Renal cortex interstitium (tissue), 15 donors: ENCODE measurements at places on chromosomes 3 and 15.

- DNase-seq, result no peak
Observed at GRCh38 chr3:52017586-52017985, 21.9 kb upstream of the RPL29 start.

GRCh38 chr3:186254676-186255650 is 107.1 kb downstream of the DGKG start:
- no peak for DNase-seq

GRCh38 chr3:184629555-184630160 is 68.1 kb downstream of the EPHB3 start:
- DNase-seq, result no peak

DNA sequence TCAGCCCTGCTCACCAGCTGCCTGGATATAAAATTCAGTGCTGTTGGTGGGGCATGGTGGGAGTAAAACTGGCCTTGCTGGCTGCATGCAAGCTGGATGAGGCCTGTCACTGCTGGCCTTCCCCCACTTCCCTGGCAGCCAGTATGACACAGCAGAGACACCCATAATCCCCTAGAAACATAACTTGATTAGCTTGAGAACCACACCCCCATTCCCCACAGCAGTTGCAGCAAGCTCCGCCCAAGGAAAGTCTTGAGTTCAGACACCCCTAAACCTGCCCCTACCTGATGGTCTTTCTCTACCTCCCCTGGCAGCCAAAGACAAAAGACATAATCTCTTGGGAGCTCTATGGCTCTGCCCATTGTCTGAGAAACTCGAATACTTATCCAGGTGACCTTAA is 405.1 kb upstream of the NECTIN3 start:
- DNase-seq, result no peak

DNA sequence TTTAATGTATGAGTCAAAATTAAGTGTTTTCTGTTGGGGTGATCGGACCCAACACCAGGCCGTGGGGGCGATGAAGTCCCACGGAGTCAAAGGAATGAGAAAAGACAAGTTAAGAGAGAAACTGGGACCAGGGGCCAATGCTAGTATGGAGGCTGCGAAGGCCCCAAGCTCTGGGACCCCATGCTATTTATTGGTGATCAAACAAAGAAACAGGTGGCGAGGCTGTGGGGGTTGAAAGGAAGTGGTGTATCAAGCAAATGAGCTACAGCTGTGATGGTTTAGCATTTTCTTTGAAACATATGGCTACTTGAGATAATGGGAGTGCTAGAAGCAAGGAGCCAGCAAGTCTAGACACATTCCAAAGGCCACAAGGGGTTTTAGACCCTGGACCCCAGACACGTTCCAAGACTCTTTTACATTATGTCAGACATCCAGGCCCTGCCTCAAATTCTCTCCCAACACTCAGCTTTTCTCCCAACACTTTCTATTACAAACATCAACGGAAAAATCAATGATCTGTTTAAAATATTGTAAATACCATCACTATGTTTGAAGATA is 56.0 kb upstream of the SNRPN start:
- no peak for DNase-seq

GRCh38 chr15:74297887-74298286 is 61.8 kb downstream of the CCDC33 start:
- DNase-seq, result no peak

DNA sequence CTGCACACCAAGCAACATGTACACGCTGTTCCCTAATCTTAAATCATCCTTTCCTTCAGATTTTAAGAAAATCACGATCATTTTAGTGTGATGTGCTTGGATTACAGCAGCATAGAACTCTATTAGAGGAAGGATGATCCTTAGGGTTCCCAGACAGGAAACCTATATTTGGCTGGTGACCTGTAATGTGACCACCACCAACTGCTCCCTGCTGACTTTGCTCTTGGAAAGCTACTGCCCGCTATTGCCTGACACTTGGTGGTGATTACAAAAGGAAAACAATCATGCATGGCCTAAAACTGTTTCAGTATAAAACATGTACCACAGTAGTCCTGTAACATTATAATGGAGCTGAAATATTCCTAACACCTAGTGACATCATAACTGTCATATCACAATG is 27.2 kb upstream of the LMOD3 start:
- no peak for DNase-seq

DNA sequence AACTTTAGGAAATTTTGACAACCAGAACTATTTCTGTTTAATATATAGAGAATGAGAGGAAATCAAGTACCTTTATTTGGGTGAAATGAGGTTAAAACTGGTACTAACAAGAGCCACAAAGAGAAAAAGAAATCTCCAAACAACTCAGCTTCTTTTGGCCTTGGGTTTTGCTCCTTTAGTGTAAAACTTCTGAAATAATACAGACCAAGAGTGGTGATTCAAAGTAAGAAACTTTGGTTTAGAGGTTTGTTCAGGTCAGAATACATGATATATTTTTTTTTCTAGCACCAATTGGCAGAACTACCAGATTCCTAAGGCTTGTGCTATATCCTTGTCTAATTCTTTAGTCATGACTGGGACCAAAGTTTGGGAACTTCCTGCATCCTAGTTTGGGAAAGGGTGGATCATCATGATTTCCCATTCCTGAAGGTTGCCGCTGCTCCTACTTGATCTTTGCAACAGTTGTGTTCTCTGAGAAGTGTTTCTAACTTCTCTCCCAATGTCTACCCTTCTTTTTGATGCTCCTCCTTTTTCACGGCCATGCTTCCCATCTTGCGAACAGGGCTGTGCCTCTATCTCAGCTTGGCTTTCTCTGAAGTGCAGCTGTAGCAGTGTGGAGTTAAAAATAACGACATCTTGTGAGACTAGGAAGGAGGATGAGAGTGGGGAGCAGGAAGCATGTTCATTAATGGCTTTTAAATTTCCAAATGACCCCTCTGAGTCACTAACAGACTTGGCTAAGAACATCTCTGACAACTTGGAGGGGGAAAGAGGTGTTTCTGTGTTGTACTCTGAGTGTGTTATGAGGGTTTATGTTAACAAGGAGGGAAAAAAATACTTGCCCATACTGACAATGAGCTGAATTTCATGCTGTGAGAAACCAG is 87.7 kb downstream of the KCNAB1 start:
- no peak for DNase-seq

DNA sequence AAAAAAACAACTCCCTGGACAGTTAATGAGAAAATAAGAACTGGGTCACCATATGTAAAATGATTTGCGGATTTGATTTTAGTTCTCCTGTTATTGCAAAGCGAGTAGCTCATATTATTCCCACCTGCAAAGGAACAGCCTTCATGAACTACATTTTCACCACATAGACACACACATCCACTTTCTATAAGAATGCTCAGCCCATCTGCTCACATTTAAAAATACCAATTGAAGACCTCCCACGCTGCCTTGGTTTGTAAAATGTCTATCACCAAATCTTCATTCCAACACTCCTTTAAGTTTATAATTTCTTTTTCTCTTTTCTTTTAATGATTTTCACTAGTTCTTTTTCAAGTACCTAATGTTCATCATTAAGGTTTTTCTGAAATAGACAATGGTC is 148.6 kb downstream of the FGF12 start:
- no peak for DNase-seq

GRCh38 chr15:56871185-56871584 is 47.3 kb upstream of the TCF12 start:
- DNase-seq, result no peak

DNA sequence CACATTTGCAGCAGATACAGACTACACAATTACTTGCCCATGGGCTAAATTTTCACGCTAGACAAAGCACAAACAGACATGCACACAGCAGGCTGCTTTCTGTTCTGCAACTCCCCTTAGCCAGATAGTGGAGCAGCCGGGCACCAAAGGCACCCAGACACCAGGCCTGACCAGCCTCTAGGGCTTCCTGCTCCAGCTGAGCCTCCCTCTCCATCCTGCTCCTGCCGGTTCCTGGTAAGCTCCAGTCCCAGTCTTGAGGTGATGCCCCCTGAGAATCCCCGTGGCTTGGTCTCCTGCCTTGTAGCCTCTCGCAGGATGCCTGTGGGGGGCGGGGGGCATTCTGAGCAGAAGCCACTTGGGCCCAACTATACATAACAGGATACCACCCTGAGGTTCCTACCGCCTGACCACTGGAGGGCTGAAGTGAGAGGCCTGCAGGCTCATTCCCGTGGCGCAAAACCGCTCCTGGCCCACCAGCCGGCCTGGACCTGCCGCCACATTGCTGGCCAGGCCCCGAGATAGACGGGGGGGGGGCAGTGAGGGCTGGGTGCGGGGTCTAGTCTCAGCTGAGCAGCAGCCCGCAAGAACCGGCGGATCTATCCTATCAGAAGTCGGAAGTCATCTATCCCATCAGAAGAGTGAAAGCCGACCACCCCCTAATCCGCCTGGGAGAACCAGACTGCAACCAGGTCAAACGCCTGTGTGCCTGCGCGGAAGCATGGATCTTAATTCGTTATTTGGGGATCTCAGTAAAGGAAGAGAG is 3.9 kb downstream of the FOXL2 start:
- DNase-seq, result no peak

GRCh38 chr15:25185791-25186190 is 231.0 kb downstream of the SNRPN start:
- DNase-seq, result no peak

DNA sequence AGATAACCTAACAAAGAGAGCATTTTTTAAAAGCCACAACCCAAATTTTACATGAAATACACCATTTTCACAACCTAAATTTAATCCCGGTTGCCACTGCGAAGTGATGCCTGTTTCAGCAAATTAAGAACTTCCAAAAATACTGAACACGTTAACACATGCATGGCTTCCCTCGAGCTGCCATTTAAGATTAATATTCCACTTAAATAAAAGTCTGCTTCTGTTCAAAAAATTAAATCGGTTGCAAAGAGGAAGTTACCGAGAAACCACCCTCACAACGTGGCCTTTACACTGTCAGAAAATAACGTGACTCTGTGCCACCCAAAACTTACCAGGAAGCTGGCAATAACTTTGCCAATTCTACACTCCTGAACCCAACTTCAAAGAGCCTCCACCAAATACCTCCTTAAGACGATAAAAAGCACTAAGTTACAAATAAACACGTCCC is 1.2 kb downstream of the TBL1XR1 start:
- no peak for DNase-seq

GRCh38 chr15:99426431-99427105 is 139.2 kb upstream of the MEF2A start:
- no peak for DNase-seq

- DNase-seq, result no peak
Observed at GRCh38 chr3:23762759-23763477, 42.8 kb upstream of the UBE2E1 start.

DNA sequence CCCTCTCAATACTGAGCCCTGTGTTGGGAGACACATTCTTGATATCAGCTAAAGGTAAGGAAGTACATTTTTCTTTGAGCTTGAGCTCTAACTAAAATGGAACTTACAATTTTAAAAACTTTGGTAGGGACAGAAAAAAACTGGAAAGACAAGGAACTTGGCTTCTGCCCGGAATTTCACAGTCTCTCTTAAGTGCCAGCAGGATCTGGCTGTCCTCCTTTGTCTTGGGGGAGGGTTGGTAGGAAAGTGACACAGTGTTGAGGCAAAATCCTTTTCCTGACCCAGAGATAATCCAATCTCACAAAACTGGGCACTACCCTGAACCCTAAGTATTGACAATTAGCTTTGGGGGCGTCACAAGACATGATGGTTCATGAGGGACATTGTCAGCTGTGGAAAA is 45.3 kb downstream of the ZPLD1 start:
- DNase-seq, result no peak

GRCh38 chr3:192858849-192859585 is 58.6 kb downstream of the MB21D2 start:
- DNase-seq, result no peak

DNA sequence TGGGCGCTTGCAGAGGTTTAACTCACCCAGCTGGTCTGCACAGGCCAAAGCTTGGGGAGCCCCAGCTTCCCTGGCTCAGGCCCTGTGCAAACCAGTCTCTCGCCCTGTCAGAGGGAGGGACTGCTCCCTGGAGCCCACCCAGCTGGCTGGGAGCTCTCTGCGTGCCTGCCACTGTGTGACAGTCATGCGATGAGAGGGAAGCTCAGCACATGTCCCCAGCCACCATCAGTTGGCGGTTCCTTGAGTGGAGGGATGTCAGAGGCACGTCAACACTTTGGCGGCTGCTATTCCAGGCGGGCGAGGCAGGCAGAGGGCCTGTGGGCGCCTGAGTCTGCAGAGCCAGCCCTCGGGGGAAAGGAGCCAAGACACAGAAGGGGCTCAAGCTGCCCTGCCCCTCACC is 324.6 kb downstream of the UACA start:
- DNase-seq, result no peak

DNA sequence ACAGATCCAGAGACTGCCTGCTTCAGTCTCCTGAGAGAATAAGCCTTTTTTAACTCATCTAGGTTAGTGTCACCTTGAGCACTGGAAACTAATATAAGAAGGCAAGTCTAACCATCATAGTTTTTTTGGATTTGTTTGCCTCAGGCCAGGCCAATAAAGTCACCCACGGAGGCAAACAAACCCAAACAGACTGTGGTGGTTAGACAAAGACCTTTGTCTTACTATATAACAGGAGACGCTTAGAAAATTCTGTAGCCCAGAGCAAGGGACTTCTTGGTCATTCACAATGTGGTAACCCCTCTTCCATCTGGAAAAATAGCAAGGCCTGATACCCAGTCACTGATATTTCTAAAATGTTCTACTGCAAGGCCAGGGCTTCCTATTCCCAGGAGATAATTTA is 45.3 kb upstream of the PPP2R3A start:
- no peak for DNase-seq

DNA sequence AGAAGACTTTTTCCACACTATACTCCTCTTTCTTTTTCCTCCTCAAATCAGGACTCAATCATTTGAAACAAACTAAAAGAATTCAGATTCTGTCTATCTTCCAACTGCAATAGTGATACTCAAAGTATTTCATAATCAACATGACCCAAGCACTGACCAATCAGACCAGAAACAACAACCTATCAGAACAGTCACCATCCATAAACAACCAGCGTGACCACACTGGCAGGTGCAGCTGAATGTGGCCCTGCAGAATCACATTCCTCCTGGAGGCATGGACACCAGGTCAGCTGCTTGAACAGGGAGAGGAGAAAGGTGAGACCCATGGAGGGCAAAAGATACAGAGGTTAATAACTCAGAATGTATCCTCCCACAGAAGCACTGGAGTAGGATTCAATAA is 13.3 kb downstream of the HRG start:
- no peak for DNase-seq

- DNase-seq, result no peak
Observed at GRCh38 chr15:65337436-65338070, 33.1 kb downstream of the RNU5B-1 start.

DNA sequence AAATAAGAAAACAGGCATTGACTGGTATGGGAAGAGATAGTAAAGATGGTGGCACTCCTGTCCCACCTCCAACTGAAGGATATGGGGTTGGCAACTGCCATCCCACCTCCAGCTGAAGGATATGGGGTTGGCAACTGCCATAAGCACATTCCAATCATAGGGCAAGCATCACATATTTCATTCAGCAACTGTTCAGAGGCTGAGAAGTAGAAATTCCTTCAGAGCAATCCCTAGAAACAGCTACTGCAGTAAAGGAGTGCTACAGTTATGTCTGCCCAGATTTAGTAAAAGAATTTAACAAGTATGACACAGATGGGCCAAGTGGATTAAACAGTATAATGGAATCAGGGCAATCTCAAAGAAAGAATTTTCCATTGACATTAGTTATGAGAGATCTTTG is 156.8 kb downstream of the IMPG2 start:
- DNase-seq, result no peak
